ENCODE measurements at places on chromosomes 12 and 14.

DNA sequence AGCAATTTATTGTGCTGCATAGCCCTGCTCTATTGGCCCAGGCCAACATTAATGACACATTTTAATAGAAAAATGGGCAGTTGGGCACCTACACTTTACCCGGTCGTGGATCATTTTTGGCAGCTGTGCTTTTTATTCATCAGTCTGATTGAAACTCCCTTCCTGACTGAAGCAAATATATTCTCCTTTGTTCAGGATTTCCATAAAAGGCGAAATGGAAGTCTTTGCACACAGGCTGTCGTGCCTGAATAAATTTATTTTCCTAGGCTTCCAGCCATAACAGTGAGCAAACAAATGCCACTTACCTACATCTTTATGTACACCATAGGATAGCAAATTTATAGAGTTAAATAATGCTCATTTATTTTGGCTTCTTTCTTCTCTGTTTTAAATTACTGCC is 480.7 kb upstream of the DCN start:
- DNase-seq = no peak

GRCh38 chr12:27382171-27382795 is 49.6 kb downstream of the BMAL2 start:
- no peak for DNase-seq

GRCh38 chr14:91129261-91129660 is 15.4 kb downstream of the DGLUCY start:
- no peak for DNase-seq

GRCh38 chr12:56040963-56041551 is 661 bp upstream of the RPS26 start:
- no peak for DNase-seq

GRCh38 chr12:131436922-131437705 is 273.8 kb upstream of the SFSWAP start:
- DNase-seq = no peak

DNA sequence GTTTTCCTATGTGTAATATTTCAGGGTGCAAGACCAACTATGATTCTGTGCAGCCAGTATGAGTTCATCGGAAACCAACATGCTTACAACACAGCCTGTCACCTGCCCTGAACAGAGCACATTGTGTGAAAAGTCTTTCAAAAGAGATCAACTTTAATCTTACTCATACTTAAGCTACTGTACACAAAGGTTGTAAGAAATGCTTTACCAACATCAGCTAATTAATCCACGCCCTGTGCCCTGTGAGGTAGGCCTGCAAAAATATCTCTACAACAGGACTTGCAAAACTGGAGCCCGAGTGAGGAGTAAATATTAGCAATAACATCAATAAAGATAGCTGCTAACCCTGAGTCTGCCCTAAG is 15.1 kb downstream of the APPL2 start:
- DNase-seq = no peak

- DNase-seq = no peak
Observed at GRCh38 chr12:42288544-42288943, 37.4 kb downstream of the ZCRB1 start.

DNA sequence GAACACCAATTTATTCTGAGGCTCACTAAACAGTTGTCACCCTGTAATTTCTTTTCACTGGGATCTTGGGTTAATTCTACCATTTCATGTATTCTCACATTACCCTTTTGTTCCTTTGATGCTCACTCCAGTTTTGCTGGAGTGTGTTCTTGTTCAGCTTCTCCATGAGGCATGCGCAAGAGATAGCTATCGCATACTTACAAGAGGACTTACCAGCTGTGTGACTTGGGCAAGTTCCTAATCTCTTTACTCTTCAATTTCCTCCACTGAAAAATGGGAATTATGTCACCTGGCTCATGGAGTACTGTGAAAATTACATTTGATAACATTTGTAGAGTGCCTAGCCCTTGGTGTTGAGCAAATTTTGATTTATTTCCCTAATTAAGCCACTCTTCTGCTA is 56.5 kb upstream of the JDP2 start:
- no peak for DNase-seq

DNA sequence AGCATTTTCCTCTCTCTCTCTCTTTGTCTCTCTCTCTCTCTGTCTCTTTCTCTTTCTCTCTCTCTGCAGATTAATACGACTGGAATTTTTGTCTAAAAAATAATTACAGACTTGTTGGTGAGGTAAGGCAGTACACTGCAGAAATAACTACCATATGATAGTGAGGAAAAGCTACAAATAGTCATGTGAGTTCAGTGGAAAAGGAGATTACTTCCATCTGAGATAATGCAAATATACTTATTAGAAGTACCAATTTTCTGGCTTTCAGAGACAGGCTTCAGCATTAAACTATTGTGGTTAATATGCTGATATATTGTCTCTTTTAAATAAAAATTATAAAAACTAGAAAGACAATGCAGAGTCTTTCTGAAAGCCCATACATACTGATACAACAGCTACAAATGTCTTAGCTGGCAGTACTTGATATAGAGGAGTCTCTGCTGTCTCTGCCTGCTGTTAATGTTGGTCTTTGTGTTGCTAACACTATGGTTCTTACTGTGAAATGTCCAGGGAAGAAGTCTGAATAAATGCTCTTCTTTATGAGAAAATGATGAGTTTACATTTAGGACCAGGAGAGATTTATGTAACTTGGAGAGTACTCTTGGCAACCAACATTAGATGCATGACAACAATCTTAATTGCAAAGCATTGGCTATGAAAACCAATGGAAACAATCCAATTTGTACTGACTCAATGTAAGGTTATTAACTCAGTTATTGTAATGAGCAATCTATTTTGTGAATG is 167.0 kb downstream of the LRFN5 start:
- DNase-seq = no peak

- no peak for DNase-seq
Observed at GRCh38 chr12:402029-402389, 565 bp downstream of the CCDC77 start.

DNA sequence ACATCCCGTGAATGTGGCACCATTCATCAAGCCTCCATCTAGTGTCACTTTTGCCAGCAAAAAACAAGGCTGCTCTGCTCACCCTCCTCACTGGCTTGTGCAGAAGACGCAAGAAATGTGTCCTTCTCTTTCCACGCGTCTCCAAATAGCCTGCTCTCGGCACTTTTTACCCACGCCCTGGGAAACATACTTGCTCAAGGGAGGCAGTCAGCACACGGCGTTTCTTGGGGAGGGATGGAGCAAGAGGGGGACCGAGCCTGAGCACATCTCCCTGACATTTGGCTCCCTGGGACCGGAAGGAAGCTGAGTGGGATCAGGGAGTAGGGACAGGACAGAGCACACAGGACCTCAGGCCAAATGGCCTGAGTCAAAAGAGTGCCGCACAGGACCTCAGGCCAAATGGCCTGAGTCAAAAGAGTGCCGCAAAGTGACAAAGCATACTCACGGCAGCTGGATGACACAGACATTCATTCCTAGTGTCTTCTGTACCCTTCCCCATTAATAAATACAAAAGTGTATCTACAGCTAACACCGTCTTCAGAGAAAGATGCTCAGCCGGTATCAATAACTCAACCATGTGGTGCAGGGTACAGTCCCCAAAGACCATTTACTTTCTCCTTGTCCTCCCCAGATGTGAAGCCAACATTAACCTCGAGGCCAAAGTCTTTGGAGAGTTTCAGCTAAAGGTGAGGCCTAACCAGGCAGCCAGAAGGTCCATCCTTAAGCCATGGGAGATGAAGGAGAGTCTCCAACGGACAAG is 7.1 kb downstream of the BCL11B start:
- no peak for DNase-seq

- DNase-seq = no peak
Observed at GRCh38 chr12:120830052-120830940, 73.9 kb downstream of the SPPL3 start.

DNA sequence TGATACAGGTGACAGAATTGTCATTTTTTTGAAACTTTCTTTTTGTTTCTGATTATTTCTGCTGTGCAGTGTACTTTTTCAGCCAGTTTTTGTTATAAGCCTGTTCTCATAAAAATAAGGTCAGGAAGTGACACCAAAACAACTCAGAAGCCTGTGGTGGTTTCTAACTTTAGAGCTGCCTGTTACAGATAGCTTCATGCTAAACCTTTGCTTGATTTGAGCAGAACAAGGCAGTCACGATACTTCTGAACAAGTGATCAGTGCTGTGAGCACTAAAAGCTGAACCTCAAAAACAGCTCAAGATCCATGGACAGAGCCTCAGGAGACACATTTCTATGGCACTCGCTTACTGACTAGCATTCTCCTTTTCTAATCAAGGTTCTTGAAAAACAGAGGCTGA is 82.0 kb downstream of the PRKCH start:
- DNase-seq = no peak

GRCh38 chr12:82870771-82871377 is 184.2 kb downstream of the TMTC2 start:
- DNase-seq = no peak

GRCh38 chr12:21476949-21477348 is 24.5 kb downstream of the RECQL start:
- DNase-seq = no peak

- DNase-seq = no peak
Observed at GRCh38 chr12:69151254-69151764, 88.1 kb upstream of the CPSF6 start.

- no peak for DNase-seq
Observed at GRCh38 chr12:109189291-109189690, 72.9 kb downstream of the ACACB start.

GRCh38 chr12:70695361-70696023 is 58.3 kb upstream of the PTPRB start:
- no peak for DNase-seq

DNA sequence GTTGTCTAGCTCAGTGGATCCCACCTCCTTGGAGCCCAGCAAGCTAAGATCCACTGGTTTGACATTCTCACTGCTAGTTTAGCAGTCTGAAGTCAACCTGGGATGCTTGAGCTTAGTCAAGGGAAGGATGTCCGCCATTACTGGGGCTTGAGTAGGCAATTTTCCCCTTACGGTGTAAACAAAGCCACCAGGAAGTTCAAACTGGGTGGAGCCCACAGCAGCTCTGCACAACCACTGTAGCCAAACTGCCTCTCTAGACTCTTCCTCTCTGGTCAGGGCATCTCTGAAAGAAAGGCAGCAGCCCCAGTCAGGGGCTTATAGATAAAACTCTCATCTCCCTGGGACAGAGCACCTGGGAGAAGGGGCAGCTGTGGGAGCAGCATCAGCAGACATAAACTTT is 16.7 kb upstream of the TAS2R43 start:
- no peak for DNase-seq

DNA sequence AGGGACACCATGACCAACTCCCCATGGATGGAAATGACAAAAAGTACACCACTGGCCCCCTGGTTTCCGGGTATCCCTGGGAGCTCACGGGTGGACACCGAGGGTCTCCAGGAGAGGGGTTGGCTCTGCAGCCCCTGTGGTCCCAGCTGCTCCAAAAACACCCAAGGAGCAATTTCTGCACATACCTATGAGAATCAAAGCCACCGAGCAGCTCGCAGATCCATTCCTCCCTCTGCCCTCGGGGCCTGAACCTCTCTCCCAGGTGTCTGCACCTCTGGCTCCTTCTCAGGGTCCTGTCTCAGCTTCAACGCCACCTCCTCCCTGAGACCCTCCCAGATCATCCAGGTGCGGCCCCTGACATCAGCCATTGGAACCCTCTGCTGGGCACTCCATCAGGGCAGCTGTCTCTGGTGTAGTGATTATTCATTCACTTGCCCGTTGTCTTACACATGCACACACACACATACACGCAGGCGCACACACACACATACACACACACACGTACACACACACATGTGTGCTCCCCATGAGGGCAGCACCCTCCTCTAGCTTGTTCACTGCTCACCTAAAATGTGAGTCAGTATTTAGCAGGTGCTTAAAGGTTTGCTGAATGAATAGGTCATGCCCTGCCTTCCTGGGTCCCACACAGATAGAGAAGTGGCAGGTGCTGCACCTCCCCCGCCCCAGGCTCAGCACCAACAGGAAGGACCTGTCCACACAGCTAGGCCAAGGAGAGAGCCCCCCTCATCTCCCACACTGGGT is 5.9 kb downstream of the RIMBP2 start:
- DNase-seq = no peak

DNA sequence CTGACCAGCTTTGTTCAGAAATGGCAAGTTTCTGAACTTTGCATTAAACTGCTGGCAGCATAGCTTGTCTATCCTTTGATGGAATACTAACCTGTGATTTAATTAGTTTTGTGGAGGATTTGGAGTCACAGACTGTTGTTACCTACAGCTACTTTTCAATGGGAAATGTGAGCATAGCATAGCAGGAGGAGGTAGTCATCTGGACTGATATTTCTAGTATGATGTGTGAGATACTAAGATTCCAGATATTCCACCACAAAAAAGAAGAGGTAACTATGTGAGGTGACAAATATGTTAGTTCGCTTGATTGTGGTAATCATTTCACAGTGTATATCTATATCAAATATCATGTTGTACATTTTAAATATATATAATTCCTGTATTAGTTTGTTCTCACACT is 833.0 kb downstream of the SLC6A15 start:
- DNase-seq = no peak

GRCh38 chr14:49915085-49915484 is 22.2 kb downstream of the ARF6 start:
- DNase-seq = no peak

DNA sequence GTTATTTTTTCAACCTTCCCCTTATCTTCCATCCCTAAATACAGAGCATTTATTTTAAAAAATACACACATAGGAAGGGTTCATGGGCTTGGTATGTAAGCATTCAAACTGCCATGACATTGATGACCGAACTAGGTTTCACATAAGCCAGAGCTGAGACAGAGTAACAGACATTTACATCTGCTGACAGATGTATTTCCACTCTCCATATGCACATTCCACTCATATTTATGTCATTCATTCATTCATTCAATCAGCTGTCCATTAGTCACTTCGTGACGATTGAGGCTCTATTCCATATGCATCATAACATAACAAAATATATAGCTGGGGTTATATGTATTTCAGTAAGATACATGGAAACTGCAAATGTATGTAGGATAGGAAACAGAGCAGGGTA is 145.5 kb upstream of the OTX2 start:
- no peak for DNase-seq

- no peak for DNase-seq
Observed at GRCh38 chr12:61384511-61384910, 875.7 kb upstream of the USP15 start.

- no peak for DNase-seq
Observed at GRCh38 chr12:7758766-7759140, 6.3 kb upstream of the NANOGNB start.

GRCh38 chr14:75689012-75689411 is 28.0 kb downstream of the TTLL5 start:
- DNase-seq = no peak

DNA sequence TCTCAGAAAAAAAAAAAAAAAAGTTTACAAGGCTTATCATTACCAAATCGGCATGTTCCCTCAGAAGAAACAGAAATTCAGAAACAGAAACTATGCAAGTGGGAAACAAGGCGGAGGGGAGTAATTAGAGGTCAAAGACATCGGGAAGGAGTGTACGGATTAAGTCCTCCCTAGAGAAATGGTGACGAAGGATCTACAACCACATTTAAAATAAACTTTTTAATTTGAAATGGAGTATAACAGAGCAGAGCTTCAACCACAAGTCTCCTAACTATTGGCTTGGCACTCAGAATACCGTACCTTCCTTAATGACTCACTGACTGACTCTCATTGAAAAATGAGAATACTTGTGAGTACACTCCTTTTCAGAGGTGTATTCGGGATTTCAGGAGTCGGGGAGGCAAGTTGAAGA is 908 bp downstream of the ENTPD5 start:
- no peak for DNase-seq

- DNase-seq = no peak
Observed at GRCh38 chr12:26028953-26029735, 70.7 kb downstream of the RASSF8 start.

Measured in cerebellar nuclear complex (tissue), 1 donor.